ENCODE measurements at places on chromosomes 2 and 18.

DNA sequence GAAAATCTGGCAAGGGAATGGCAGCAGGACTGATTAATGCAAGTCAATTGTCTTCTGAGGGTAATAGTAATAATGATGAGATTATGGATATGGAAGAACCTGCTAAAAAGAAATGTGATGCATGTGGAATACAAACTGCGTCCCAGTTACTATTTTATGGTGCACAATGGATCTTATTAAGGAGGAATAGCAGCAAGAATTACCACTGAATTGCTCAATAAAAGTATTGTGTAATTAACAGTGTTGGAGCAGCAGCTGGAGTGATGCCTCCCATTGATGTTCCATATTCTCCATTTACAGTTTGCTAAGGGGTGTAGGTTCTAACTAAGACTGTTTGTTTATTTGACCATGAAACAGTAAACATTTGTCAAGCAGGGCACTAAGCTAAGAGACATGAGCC, 167.9 kb downstream of the HRH4 start:
- DNase-seq: no peak

DNA sequence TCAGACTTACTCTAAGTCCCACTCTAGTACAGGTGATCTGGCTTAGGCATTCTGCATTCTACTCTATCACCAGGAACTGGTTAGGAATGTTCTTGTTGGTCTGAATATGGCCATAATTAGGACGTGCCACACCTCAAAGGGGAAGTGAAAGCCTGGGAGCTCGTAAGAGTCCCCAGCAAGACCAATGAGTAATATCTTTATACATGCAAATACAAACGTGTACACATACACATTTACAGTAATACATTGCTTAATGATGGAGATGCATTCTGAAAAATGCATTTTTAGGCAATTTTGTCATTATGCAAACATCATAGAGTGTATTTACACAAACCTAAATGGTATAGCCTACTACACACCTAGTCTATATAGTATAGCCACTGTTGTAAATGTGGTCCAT, 19.5 kb upstream of the ERCC3 start:
- no peak for DNase-seq

DNA sequence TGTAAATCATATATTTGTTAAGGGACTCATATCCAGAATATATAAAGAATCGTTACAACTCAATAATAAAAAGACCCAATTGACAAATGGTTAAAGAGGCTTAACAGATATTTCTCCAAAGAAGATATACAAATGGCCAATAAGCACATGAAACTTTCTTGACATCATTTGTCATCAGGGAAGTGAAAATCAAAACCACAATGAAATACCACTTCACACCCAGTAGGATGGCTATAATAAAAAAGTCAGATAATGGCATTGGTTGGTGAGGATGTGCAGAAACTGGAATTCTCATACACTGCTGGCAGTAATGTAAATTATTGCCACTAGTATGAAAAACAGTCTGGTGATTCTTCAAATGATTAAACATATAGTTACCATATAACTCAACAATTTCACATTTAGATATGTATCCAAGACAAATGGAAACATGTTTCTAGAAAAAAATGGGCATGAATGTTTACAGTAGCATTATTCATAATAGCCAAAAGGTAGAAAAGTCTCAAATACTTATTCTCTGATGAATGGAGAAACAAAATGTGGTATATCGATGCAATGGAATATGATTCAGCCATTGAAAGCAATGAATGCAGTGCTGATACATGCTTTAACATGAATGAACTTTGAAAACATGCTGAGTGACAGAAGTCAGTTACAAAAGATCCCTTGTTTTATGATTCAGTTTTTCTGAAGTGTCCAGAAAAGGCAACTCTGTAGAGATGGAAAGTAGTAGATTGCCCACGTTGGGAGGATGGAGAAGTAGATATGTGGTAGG, 304.6 kb upstream of the ZEB2 start:
- DNase-seq: no peak

GRCh38 chr2:200306931-200307723, 634 bp downstream of the SPATS2L start:
- DNase-seq: no peak

DNA sequence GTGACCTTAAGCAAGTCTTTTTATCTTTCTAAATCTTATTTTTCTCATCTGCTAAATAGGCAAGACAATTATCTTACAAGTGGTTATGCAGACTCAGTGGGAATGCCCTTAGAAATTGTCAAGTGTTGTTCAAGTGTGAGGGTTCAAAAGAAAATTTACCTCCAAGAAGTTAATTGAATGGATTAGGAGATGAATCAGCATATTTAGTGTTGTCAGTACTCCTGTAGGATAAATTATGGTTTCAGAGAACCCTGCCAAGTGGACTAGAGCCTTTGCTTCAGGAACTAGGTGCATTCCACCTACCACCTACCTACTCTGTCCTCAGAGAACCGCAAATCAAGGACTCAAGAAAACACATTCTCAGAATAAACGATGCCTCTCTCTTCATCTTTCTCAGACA, 69.8 kb upstream of the KCTD1 start:
- DNase-seq: no peak

Data from muscle of arm (tissue), 14 donors.